ENCODE measurements at places on chromosomes 7 and 10.
A peak's percentile ranks its signal among the peaks of the same experiment; 100 is the strongest.

- DNase-seq: no peak
Measured at GRCh38 chr10:71124921-71125748, 87.2 kb upstream of the UNC5B start.

GRCh38 chr7:80411621-80412020, 100.2 kb downstream of the GNAT3 start:
- no peak for DNase-seq

GRCh38 chr10:1674501-1674900, 62.8 kb downstream of the ADARB2 start:
- DNase-seq: no peak

- no peak for DNase-seq
Measured at GRCh38 chr7:47371317-47371716, 210.6 kb downstream of the TNS3 start.

- peak; percentile 31 for DNase-seq
Measured at GRCh38 chr7:21912305-21912704, 33.4 kb downstream of the CDCA7L start.

- no peak for DNase-seq
Measured at GRCh38 chr10:75098902-75099673, 12.4 kb upstream of the SAMD8 start.

GRCh38 chr10:84957427-84957826, 629.0 kb downstream of the CCSER2 start:
- DNase-seq: no peak

DNA sequence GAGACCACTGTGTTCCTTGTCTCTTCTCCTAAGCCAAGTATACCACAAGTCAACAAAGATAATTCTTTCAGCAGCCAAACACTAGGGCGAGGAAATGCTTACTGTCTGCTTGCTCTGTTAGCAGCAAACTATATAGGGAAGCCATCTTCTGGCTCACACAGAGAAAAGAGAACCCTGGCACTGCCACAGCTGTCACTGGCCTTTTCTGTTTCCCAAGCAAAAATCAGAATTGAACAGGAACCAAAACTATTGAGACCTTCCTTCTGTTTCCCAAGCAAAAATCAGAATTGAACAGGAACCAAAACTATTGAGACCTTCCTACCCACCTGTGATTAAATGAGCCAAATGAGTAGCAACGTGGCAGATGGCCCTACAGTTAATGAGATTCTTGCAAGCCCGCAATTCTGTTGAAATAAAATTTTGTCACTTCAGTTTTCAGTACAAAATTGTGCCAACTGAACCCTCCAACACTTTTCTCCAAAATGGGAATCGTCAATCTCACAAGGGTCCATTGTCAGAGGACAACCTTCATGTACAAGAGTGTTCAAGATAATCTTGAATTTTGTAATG, 54.5 kb downstream of the LRRTM3 start:
- DNase-seq: no peak

DNA sequence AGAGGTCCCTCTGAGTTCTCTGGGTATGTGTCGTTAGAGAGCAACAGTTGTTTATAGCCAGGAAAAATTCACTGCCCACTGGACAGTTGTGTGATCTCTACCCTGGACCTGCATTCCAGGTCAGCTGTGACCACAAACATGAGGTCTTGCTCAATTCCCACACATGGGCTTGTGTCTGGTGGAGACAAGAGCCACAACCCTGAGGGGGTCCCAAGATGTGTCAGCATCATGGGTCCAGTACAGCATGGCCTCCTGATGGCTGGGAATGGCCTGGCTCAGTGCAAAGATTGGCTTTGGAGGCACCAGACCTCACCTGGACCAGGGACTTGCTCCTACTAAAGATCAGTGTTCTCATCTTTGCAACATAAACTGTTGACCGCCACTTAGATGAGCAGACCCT, 751.6 kb downstream of the GRID1 start:
- DNase-seq: no peak

DNA sequence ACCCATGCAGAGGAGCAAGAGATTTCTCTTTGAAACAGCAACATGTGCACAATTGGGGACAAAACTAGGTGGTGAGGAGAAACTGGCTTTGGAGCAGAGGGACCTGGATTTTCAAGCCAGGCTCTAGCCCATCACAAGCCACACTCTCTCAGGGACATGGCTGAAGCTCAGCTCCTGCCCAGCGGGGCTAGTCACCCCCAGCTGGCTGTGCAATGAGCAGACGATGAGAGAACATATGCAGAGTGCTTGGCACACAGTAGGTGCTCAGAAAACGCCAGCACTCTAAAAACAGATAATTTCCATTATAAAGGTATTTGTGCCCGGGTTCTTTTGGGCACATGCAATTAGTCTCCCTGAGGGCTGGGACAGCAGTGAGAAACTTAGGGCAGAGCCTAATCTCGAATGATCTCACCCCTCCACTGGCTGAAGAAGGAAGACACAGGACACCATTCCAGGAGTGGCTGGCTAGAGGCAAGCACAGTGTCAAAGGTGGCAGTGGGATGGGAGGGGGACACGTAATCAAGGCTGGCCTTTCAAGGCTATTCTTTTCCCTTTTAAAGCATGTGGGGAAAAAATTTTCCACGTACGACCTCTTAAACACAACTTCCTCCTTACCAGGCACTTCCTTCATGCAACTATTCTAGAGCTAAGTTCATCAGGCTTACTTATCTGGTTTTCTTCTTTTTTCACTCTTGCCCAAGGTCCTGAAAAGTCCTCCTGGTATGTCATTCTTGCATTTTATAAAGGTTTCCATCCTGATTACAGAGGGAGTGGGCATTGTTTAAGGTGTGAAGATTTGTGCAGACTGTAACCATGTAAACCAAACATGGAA, 15.1 kb downstream of the FAM53B start:
- DNase-seq: no peak

- DNase-seq: no peak
Measured at GRCh38 chr7:80563561-80564327, 51.9 kb upstream of the GNAT3 start.

- peak; percentile 84 for DNase-seq
Measured at GRCh38 chr10:89553064-89553734, 17.8 kb upstream of the SLC16A12 start.

GRCh38 chr10:393106-393745, 258.0 kb downstream of the ZMYND11 start:
- no peak for DNase-seq

GRCh38 chr10:133018491-133018890, 69.2 kb upstream of the ADGRA1 start:
- DNase-seq: no peak

GRCh38 chr10:52853704-52854103, 81.1 kb upstream of the MBL2 start:
- no peak for DNase-seq

- DNase-seq: no peak
Measured at GRCh38 chr10:62772186-62772974, 32.1 kb upstream of the ADO start.

- no peak for DNase-seq
Measured at GRCh38 chr10:86087716-86088115, 278.9 kb downstream of the GRID1 start.

DNA sequence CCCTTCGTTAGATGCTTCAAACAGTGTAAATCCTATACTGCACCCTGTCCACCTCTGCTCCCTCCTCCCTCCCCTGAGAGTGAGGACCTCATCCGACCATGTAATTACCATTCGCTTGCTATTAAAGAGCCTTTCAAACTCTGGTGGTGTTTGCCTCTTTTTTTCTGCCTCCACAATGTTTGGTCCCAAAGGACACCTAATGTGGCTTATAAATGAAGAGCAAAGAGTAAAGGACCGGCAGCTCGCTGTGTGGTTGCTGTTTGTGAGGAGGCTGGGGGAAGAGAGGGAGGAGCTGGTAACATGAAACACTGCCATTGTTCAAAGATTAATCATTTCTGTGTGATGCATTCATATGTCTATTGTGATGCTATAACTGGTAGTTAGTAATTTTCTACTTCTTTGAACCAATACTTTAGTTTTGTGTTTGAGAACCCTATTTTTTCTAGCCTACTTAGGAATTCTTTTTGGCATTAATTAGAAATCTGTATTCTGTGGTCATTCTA, 27.9 kb downstream of the MTURN start:
- DNase-seq: no peak

DNA sequence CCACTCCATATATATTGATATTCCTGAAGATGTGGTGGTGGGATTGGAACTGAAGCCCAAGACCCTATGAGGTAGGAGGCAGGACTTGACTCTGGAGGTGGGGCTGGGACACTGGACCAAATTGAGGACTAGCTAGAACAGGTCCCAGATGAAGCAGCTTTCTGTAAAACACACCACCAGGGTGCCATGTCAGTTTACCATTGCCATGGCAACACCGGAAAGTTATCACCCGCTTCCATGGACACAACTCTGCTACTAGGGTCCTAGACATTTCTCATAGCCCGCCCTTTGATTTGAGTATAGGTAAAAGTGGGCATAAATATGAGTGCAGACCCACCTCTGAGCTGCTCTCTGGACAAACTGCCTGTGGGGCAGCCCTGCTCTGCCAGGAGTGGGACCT, 490.5 kb upstream of the PFKP start:
- DNase-seq: no peak

DNA sequence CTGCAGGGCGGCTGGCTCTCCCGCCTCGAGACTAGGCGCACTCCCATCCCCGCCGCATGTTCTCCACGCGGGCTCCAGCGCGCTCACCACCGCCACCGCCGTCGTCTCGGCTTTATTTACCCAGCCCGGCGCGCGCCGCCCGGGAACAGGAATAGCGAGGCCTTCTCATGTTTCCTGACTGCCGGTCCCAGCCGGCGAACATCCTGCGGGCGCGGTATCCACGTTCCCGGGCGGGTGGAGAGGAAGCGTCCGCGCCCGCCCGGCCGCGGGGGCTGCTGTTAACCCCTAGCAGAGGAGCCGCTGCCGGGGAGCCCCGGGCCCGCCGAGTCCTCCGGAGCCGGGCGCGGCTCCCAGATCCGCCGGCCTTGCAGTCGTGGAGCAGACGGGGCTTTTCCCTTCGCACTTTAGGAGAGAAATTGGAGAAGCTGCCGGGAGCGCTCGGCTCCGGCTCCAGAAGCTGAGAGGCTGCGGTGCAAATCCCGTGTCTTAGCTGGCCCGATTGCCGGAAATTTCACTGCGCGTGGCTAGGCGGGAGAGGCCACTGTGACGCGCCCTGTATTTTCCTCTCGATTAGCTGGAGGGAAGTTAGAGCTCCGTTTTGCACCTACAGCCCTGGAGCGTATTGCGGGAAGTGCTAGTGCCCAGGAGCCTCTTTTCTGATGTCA, at the start of gene MKX:
TSS of gene MKX (minus strand) at position 88 of the 665 bp plus-strand sequence. CDS start 2,404 bp downstream, outside the sequence.
- no peak for DNase-seq

- DNase-seq: no peak
Measured at GRCh38 chr7:1951159-1951536, 281.1 kb downstream of the ELFN1 start.
